ENCODE measurements at places on chromosomes 1 and 21.

GRCh38 chr1:148290881-148291280, 138.8 kb upstream of the NBPF11 start:
- no peak for DNase-seq

DNA sequence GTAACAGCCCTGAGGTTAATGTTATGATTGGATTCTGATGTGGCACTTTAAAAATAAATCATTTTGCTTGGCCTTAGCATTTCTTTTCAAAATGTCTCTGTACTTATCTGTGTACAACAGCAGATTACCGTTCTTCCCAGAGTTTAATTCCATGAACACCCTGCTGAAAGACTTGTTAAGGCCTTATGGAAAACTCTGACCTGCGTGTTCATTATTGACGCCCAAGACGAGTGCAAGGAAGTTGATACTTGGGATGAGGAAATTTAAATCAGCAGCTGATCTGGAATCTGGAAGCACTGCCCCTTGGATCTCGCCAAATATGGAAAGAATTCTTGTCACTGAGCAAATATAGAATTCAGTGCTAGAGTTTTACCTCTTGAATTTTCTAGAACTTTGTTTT, 6.7 kb downstream of the ERG start:
- DNase-seq = no peak

DNA sequence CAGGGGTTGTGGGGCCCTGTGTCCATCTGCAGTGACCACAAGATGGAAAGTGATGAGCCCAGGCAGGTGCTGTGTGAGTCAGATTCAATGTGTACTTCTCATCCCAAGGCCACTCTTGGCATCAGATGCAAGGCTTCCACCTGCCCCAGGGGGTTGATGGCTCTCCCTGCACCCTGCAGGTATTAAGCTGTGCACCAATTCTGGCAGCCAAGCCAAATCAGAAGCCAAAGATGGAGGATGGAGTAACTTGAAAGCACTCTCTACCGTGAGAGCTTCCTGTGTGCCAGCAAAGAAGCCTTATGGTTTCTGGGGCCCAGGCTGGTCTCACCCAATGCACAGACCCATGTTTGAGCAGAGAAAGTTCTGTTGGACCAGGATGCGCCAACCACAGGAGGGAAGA, 44.3 kb upstream of the TENT5C start:
- DNase-seq = no peak

GRCh38 chr1:159663552-159663951, 50.8 kb downstream of the CRP start:
- DNase-seq = no peak

DNA sequence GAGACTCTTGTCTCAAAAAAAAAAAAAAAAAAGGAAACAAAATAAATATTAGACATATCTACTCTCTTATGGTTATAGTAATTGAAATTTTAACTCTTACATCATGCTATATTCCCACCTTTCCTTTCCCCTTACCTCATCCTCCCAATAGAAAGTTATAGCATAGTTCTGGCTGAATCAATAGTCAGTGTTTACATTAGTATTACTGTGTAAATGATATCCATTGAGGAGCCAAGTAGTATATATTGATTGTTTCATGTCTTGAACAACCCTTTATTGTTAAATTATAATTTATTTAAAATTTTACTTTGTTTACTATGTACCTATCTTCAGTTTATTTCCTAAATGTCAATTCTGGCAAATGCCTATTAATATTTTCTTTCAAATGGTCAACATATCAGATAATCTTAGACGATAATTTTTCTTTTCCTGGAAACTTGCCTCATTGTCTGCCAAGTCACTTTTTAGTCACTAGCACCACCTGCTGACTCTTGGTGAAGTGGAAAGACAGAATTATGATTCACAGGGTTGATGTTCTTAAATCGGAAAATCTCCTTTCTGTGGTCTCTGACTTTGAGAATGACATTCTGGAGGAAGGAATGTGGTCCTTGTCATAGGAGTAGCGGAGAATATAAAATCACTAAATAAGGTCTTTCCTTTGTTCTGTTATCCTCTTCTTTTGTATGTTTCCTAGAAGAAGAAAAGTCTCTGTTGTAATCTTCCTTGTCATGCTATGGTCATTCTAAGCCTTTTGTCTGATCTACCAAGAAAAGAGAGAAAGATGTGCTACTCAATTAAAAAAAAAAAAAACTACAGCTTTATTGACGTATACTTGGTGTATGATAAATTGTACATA, 8.6 kb downstream of the HJV start:
- no peak for DNase-seq

- no peak for DNase-seq
Measured at GRCh38 chr1:190633488-190633887, 155.8 kb upstream of the BRINP3 start.

GRCh38 chr1:169041366-169041765, 65.1 kb upstream of the ATP1B1 start:
- DNase-seq = no peak

- no peak for DNase-seq
Measured at GRCh38 chr1:235295902-235296350, 32.1 kb downstream of the ARID4B start.

- DNase-seq = no peak
Measured at GRCh38 chr1:94299627-94300553, 62.5 kb upstream of the ARHGAP29 start.

- no peak for DNase-seq
Measured at GRCh38 chr1:223344491-223344890, 19.5 kb downstream of the SUSD4 start.

DNA sequence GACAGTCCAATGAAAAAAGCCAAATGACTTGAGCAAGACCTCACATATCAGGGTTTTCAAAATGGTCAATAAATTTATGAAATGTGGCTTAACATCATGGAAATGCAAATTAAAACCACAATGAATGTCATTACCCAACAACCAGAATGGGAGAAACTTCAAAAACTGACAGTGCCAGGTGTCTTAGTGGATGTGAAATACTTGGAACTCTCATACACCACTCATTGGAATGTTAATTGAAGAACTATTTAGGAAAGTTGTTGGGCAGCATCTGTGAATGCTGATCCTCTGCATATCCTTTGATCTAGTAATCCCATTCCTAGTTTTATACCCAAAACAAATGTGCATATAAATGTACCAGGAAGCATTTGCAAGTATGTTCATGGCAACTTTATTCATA, 19.2 kb upstream of the BACH1 start:
- no peak for DNase-seq

GRCh38 chr1:3244025-3244926, 175.3 kb downstream of the PRDM16 start:
- no peak for DNase-seq

DNA sequence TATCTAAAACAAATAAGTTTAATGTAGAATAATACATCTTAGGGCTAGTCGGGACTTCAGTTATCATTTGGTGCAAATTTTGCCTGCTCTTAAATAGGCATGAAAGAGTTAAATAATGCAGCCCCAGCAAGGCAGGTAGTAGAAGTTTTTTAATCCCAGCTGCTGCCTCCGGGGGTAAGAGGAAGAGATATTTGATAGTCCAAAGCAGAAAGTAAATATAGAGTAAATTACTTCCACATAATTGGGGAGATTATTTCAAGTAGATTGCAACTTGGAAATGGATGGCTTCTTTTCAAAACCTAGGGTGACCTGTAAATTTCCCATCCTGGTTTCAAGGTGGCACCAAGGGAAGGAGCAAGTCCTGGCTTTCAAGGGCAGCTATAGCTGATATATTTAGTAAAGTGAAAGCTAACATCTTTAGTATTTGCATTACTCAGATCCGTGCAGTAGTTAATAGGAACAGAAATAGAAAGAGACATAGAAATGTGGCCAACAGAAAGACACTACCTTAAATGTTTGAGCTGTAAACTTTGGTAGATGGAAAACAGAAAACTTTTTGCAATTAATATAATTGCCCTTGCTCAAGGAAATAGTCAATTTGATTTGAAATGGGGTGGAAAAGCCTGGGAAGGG, 109.1 kb downstream of the LMO4 start:
- DNase-seq = no peak

- DNase-seq = peak; percentile 57
Measured at GRCh38 chr1:181479137-181479745, 4.1 kb upstream of the CACNA1E start.

- no peak for DNase-seq
Measured at GRCh38 chr1:159943278-159943640, 2.2 kb downstream of the IGSF9 start.

- DNase-seq = no peak
Measured at GRCh38 chr1:14996133-14997050, 157.2 kb upstream of the TMEM51 start.

- DNase-seq = no peak
Measured at GRCh38 chr1:208268541-208269337, 24.6 kb upstream of the PLXNA2 start.

DNA sequence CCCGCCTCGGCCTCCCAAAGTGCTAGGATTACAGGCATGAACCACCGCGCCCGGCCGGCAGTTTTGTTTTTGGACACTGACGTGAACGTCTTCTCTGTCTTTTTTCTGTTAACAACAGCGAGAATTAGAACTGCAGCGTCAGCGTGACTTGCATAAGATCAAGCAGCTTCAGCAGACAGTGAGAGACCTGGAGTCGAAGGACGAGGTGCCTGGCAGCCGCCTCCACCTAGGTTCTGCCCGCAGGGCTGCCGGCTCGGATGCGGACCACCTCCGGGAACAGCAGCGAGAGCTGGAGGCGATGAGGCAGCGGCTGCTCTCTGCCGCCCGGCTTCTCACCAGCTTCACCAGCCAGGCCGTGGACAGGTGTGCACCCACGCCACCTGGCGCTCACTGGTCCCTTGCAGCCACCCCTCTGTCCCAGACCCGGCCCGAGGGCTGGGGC, 22.9 kb upstream of the DIP2A start:
- no peak for DNase-seq

DNA sequence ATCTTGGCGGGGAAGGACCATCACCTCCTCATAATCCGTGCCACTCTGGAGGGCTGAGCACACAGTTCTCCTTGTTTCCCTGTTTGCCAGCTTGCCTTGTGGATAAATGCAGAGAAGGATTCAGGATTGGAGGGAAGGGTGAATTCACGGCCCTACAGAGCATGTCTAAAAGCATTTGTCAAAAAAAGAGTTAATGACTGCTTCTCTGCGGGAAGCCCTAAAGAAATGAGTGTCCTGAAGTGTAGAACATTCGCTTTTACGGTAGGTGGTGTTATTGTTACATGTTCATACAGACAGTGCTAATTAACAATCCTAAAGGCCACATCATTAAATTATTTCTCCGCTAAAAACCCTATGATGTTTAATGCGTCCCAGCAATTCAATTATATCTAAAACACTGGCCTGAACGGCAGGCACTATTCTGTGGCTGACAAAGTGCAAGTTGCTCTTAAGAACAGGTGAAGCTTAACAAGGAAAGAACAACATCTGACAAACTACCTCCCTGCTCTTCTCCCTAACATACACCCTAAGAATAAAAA, 112.3 kb upstream of the NFIA start:
- no peak for DNase-seq

- no peak for DNase-seq
Measured at GRCh38 chr1:22053861-22054770, 1.6 kb downstream of the CDC42 start.

DNA sequence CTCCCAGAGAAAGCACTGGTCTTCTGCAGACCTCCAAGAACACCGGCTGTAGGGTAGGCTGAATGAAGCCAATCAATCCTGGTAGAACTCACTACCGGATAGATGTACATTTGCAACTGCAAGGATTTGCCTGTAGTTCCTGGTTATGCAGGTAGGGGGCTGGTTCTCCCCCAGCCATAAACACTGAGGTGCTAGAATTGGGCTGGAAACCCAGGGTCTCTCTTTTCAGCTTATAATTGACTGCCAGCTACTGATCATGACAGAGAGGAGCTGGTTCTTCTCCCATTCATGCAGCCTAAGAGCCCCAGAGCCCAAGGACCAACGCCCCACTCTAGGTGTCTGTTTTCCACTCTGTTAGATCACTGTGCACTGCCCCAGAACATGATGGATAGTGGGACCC, 21.5 kb upstream of the MTARC2 start:
- peak; percentile 32 for DNase-seq

GRCh38 chr1:29970747-29971325, 734.5 kb downstream of the PTPRU start:
- DNase-seq = no peak

GRCh38 chr1:89363638-89364536, at the start of gene GBP6:
GBP6 (plus strand) TSS chr1:89364059; CDS start chr1:89368552, 4,493 bp downstream.
- no peak for DNase-seq

- DNase-seq = no peak
Measured at GRCh38 chr1:21251773-21252471, 38.3 kb downstream of the ECE1 start.

DNA sequence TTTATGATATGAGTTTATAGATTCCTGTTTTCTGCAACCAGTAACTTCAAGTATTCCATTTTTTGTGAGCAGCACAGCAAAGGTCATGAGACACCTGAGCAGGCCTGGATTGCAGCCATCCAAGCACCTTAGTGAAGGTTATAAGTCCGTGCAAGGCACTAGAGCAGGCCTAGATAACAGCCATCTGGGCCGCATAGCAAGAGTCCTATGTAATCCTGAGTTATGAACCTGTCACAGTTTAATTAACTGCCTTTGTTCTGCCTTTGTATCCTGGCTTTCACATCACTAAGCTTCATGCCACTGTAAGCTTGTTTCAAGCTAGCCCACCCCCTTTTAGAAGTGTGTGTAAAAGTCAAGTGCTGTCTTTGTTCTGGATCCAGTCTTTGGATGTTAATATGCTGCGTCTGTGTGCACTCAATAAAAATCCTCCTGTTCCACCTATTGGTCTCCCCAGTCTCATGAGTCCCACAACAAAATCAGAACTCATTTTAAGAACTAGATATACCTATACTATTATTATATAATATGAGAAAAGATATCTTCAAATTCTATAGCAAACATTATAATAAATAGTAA, 556.2 kb upstream of the CHRM3 start:
- no peak for DNase-seq

GRCh38 chr1:44068442-44068921, 37.2 kb upstream of the SLC6A9 start:
- peak; percentile 63 for DNase-seq

- peak; percentile 79 for DNase-seq
Measured at GRCh38 chr1:39960431-39960958, 5.5 kb downstream of the MFSD2A start.

DNA sequence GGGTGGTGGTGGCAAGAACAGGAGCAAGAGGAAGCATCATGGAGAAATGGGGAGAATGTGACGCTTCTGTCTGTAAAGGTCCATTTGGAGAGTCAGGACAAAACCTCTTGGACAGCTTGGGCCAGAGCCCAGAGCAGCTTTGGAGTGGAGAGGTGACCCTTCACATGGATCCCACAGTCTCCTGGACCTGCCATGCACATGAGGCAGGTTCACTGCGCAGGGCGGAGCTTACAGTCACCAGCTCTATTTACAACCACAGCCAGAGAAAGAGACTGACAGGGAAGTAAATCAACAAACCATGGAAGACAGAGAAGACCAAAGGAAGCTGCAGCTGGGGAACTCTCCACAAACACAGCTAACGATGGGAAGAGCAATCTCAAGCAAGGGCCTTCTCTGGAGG, 828 bp upstream of the RGS8 start:
- DNase-seq = no peak

DNA sequence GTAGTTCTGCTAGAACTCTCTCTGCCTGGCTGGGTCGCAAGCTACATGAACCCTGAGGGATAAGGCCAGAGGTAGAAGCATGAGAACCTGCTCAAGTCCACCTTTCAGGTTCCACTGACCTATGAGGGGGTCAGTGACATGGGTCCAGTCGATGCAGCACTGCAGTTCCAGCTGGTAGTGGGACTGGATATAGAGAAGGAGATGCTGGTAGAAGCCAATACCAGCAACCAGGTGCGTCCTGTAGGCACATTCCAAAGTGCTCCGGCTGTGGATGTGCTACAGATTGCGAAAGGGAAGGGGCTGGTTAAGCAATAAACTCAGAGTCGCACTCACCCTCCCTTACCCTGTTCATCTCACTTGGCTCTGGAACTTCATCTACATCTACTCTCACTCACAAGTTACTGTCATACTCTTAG, 5.7 kb downstream of the SMG5 start:
- DNase-seq = no peak

Measured in germinal center (tissue), 1 donor.